ENCODE measurements at places on chromosomes 1 and 21. TPM values are rescaled to one million over a fixed set of nuclear protein-coding genes. Genes with fewer than 3 reads are reported as not detected.

- H3K4me1 ChIP-seq: no peaks in the 10 kb centered on the region
- no peaks in the 10 kb centered on the region for H3K36me3 ChIP-seq
- no peak overlapping the region for H3K27ac ChIP-seq
- H3K4me3 ChIP-seq: no peak overlapping the region
- H3K27me3 ChIP-seq: no peaks in the 10 kb centered on the region
- no peak for DNase-seq
Measured at GRCh38 chr1:193308438-193308837, 122.0 kb upstream of the B3GALT2 start.

DNA sequence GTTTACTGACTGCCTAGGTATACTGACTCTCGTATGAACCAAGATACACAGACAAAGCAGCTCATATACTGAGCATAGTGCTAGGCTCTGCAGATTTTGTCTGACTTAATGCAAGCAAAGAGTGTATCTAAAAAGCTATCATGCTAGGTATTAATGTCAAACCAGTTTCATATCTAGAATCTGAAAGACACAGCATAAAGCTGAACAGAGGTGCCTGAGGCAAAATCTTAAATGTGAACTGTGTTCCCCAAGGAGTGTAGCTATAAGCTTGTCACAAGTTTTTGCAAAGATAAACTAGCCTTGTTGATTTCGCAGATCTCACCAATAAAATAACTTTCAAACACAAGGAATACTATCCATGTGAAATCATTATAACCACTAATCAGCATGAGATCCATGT, 18.1 kb downstream of the JAK1 start:
- no peak for DNase-seq
- H3K27ac ChIP-seq: no peak overlapping the region
- peaks cover 66% of the 10 kb centered on the region for H3K4me1 ChIP-seq
- no peaks in the 10 kb centered on the region for H3K27me3 ChIP-seq
- H3K4me3 ChIP-seq: no peak overlapping the region

DNA sequence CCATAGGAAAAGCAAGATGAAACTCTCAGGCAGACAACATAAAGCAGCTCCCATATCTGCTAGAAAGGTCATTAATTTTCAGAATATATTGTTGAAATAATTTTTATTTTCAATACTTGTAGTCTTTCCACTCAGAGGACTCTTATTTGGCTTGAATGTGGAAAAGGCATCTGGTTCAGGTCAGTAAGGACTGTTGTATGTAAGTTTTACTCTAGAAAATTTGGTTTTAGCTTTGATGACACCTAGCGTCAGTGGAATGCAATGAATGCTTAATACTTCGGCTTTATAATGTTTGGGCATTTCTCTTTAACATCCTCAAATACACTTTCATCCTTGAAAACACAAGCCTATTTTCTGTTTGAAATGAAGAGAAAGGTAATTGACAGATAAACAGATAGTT, 63.3 kb downstream of the LRRC40 start:
- no peak overlapping the region for H3K4me3 ChIP-seq
- no peak for DNase-seq
- peaks cover 32% of the 10 kb centered on the region for H3K4me1 ChIP-seq
- no peaks in the 10 kb centered on the region for H3K27me3 ChIP-seq
- no peaks in the 10 kb centered on the region for H3K36me3 ChIP-seq
- peak overlapping the region; percentile 41 for H3K27ac ChIP-seq

DNA sequence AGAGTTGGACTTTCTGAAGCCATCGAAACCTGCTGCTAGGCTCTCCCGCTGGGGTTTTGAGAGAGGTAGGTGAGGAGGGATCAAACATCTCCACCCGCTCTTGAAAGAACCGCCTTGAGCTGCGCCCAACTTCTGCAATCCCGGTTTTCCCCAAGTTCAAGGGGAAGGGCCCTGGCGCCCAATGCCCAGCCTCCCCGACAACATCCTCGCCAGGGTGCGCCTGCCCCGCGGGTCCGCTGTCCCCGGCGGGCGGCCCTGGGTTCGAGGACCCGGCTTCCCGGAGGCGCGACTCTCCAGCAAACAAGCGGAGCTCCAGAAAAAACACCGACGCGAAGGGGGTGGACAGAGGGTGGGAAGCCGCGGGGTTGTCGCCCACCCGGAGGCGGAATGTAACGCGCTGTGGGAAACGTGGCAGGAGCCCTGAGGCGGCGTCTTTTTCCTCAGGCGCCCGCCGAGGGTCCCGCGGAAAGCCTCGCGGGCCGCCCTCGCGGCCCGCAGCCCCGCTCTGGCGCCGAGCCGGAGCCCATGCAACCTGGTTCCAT, 607 bp downstream of the BTG3 start:
- peak overlapping the region; percentile 70 for H3K27ac ChIP-seq
- peaks cover 11% of the 10 kb centered on the region for H3K27me3 ChIP-seq
- peaks cover 9% of the 10 kb centered on the region for H3K4me1 ChIP-seq
- DNase-seq: no peak
- H3K4me3 ChIP-seq: peak overlapping the region; percentile 68
- no peaks in the 10 kb centered on the region for H3K36me3 ChIP-seq

DNA sequence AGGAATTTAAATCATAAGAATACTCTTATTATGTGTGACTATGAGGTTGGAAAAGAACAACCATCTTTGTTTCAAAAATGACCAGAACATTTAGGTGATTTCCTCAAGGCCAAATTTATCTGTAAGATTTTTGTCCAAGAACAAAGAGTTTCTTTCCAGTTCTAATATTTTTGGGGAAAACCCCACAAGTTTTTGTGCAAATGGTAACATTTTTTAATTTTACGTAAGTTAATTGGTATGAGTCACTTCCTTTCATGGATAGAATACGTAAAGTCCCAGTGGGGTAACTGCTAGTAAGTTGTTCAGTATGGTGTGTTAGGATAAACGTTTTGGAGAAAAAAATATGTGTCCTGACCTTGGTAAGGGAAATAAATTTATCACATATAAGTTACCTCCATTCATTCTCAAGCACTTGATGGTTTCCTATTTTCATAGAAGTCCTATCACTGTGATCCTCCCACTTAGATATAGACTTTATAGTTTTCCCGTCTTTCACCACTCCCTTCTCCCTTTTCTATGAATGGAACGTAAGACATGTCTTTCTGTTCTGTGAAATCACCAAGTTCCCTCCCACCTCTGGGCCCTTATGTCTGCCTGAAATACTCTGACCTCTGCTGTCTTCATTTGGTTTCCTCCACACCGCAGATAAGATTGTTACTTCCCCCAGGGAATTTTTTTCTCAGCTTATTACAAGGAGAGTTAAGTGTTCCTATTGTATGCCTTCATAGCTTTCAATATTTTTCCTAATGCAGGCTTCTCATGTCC, 34.9 kb upstream of the TSNAX start:
- no peak for DNase-seq
- no peak overlapping the region for H3K27ac ChIP-seq
- H3K4me3 ChIP-seq: no peak overlapping the region
- H3K27me3 ChIP-seq: no peaks in the 10 kb centered on the region
- H3K4me1 ChIP-seq: no peaks in the 10 kb centered on the region

DNA sequence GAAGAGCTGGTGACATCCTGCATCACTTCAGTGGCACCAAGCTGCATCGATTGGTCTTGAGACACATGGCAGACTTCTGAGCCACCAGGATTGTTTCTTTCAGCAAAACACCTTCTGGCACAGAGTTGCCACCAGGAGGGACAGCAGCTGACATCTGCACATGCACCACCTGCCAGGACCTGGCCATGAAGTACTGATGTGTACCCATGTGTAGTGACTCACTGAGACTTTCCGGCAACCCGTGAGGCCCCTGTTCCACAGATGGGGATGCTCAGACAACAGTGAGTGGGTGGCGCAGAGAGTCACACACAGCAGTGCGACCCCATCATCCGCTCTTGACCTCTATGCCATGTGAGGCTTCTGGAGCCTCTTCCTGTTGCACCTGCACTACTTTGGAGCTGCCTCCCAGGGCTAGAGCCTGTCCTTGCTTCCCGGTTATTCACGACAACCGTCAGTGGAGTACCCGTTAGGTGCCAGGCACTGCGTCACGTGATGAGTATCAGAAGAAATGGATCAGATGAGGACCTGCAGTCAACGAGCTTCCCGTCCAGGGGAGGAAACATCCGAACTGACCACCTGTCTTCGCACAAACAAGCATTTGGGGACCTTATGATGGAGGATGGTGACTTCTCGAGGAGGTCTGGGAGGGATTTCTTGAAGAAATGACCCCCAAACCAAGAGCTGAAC, 80.5 kb upstream of the VAMP3 start:
- no peak overlapping the region for H3K4me3 ChIP-seq
- H3K36me3 ChIP-seq: no peaks in the 10 kb centered on the region
- no peaks in the 10 kb centered on the region for H3K27me3 ChIP-seq
- no peaks in the 10 kb centered on the region for H3K4me1 ChIP-seq
- DNase-seq: no peak

DNA sequence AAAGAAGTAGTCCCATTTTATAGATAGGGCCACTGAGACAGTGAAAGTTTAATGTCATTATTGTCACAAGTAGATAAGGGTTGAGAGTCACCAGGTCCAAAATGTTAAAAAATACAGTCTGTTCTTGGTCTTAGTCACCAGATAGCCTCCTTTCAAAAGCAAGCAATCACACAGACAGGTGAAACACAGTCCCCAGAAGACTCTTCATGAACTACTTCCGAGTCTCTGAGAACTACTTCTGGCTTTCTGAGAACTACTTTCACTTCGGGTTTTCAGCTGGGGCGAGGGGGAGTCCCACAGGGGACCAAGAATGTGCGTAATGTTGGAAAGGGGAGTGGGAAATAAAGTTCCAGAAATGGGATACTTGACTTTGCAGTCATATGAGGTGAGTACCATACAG, 143.2 kb downstream of the HHIPL2 start:
- no peak overlapping the region for H3K4me3 ChIP-seq
- H3K27ac ChIP-seq: no peak overlapping the region

GRCh38 chr1:209353053-209353452, 230.5 kb upstream of the CAMK1G start:
- no peak overlapping the region for H3K4me3 ChIP-seq
- H3K4me1 ChIP-seq: no peaks in the 10 kb centered on the region
- H3K27ac ChIP-seq: no peak overlapping the region
- H3K27me3 ChIP-seq: no peaks in the 10 kb centered on the region
- DNase-seq: no peak

DNA sequence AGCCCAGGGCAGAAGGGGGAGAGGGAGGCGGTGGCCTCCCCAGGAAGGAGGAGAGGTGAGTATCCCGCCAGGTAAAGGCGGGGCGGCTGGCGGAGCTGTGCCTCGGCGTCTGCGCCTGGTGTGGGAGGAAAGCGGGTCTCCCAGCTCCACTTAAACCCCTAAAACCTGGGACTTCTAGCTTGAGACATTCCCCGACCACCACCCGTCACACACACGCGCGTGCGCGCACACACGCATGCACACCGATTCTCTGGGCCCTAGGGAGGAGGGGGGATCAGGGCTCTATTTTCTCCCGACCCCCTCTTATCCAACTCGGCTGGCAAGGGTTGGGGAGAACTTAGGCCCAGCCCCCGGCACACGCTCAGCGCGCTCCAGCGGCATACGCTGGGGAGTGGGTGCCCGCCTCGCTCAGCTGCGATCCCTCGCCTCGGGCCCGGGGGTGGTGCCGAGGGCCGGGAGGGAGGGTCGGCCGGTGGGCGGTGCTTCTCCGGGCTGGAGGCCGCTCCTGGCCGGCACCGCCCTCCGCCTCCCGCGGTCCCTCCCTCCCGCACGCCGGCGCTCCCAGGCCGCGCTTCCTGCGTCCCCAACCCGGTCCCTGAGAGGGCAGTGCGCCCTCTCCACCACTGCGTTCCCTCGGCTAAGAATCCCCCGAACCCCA, at the start of gene TMEM51:
Gene TMEM51 (plus strand): TSS at position 564 of the 658 bp plus-strand sequence. CDS start 61,341 bp downstream, outside the sequence.
- DNase-seq: no peak
- H3K4me1 ChIP-seq: peaks cover 14% of the 10 kb centered on the region
- peak within 1 kb of the TSS; percentile 46 for H3K27ac ChIP-seq
- H3K36me3 ChIP-seq: no peaks in the 10 kb centered on the region

DNA sequence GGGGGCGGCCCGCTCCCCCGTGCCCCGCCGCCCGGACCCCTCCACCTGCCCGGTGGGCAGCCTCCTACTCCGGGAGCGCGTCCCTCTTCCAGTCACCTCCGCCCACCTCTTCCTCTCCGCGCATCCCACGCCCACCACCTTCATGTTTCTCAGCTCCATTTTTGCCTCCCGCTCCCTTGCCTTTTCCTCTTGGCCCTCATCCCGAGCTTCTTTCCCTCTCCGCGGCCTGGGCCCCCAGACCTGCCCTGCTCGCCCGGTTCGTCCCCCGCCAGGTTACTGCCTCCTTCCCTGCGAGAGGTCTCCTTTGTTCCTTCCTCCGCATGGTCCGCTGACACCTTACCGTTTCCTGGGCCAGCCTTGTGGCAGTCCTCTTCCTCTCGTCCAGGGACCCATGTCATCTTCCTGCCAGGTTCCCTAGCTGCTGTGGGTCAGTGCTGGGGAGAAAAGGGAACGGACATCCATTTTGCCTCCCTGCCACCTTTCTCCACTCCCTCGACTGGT, 563 bp downstream of the QSOX1 start:
- H3K27ac ChIP-seq: peak overlapping the region; percentile 86
- peak overlapping the region; percentile 96 for H3K4me3 ChIP-seq
- no peaks in the 10 kb centered on the region for H3K36me3 ChIP-seq
- peaks cover 34% of the 10 kb centered on the region for H3K4me1 ChIP-seq

- H3K4me1 ChIP-seq: no peaks in the 10 kb centered on the region
- no peaks in the 10 kb centered on the region for H3K36me3 ChIP-seq
- H3K4me3 ChIP-seq: no peak overlapping the region
Measured at GRCh38 chr21:34962586-34963222, 86.4 kb downstream of the RUNX1 start.

DNA sequence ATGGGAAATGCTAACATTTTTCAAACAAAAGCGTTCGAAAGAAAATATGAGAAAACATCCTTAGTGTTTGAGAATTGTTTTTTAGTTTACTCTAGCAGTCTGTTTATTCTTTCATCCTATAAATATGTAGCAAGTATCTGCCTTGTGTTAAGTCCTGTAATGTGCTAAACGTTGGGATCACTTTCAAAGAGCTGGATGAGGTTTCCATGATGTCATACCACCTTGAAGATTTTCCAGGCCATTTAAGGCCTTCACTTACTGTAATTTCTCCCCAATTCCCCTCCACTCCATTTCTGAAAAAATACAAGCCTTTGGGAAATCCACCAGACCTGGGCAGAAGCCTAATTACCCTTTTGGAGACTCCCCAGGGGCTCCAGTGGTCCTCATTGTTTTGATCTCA, 24.2 kb upstream of the CTBS start:
- no peak for DNase-seq
- no peaks in the 10 kb centered on the region for H3K27me3 ChIP-seq
- H3K36me3 ChIP-seq: no peaks in the 10 kb centered on the region
- no peak overlapping the region for H3K27ac ChIP-seq
- peaks cover 4% of the 10 kb centered on the region for H3K4me1 ChIP-seq
- H3K4me3 ChIP-seq: no peak overlapping the region

DNA sequence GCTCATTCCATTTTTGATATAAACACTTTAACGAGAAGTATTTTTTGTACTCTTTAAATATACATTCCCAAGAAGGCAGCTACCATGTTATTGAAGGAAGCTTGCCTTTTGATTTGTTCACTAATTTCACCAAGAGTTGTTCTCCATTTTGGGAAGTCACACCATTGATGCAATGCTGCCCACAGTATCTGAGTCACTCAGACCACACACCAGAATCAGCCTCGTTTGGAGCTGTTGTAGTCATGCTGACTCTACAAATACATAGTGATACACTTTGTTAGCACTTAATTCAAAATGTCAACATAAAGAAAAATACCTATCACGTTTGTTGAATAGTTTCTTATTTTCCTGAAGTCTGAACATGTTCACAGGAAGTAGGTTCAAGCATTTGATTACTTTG, 78.7 kb downstream of the PAPPA2 start:
- no peaks in the 10 kb centered on the region for H3K4me1 ChIP-seq
- H3K27ac ChIP-seq: no peak overlapping the region
- no peak overlapping the region for H3K4me3 ChIP-seq
- H3K27me3 ChIP-seq: peaks cover 6% of the 10 kb centered on the region

The CAPZA1 gene
- 27.1 TPM for total RNA-seq

The LINGO4 gene
- total RNA-seq: 24.5 TPM

The FAM72A gene
- not detected for total RNA-seq

The PAPPA2 gene
- total RNA-seq: not detected

The LRIF1 gene
- total RNA-seq: 12.8 TPM

The CD52 gene
- 1.4 TPM for total RNA-seq

Data from gastrocnemius medialis (tissue), 4 donors.